ENCODE measurements at places on chromosomes 4 and X. TPM values are rescaled to one million over a fixed set of nuclear protein-coding genes. Genes with fewer than 3 reads are reported as not detected.

Gene F9
- total RNA-seq = not detected

Gene P2RY10
- 0.59 TPM for total RNA-seq

Gene UTP3
- total RNA-seq = 16.4 TPM

Gene TENT5D
- total RNA-seq = not detected

DNA sequence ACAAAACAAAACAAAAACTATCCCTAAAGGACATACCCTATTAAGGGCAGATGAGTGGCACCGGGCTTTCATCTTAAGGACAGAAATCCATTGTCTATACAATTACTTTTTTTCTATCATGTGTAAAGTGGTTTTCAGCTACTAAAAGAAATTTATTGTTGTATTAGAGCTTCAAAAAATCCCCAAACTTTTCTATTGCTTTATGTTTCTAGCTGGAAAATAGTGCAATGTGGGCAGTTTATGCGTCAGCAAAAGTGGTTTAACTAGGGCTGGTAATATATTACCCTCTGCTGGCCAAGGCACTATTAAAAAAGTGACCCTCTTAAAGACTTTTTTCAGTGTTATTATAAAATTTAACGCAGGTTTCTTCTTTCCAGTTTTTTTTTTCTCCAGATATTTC, 15.5 kb upstream of the GPR82 start:
- no peak for DNase-seq

GRCh38 chr4:26141911-26142638, 178.7 kb upstream of the RBPJ start:
- peak; percentile 55 for DNase-seq

- DNase-seq = no peak
These were observed 56.0 kb downstream of the ZFYVE28 start for GRCh38 chr4:2362266-2363055.

DNA sequence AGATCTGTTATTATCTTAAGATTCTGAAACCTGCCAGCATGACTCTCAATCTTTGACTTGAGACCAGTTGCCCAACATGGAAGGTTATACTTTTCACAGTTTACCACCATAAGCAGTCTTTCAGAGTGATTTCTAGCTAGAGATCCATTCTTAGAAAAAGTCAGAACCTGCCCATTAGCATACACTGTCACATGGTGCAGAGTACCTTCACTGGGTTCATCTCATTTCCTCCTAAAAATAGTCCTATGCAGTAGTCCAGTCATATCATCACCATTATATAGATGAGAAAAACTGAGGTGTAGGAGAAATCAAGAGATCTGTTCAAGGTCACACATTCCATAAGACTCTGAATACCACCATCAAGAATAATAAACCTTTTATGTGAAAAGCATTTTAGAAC, 153.6 kb downstream of the AR start:
- no peak for DNase-seq

GRCh38 chrX:14491689-14492088, 37.6 kb upstream of the GLRA2 start:
- DNase-seq = no peak

DNA sequence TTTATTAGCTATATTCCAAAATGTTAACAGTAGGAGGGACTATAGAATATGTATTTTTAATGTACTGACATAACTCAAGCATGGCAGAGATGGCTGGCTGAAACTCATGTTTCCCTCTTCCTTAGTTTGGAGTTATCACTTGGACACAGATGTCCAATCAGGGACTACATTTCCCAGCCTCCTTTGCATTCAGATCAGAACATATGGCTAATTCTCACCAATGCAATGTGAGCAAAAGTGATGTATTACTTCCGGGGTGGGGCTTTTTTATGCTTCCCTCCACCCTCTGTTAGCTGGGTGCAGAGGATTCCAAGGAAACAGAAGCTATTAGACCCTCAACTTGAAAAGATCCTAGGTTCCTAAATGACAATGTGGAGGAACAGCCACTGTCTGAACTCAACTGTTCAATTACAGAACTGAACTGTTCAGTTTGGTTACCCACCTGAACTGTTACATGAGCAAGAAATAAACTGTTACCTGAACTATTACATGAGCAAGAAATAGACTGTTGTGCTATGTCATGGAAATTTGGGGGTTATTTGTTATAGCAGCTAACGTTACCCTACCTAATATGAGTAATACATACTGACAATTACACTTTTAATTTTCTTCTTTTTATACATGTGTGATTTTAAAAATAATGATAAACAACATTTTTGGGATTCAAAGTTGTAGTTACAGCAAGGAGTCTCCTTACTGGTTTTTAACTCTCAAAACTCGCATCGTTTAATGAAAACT, 29.6 kb upstream of the ERVMER34-1 start:
- DNase-seq = peak; percentile 52

- DNase-seq = no peak
These were observed 36.0 kb downstream of the ADGRG2 start for GRCh38 chrX:19086102-19086772.

GRCh38 chr4:16794816-16795445, 103.5 kb downstream of the LDB2 start:
- DNase-seq = no peak

GRCh38 chr4:88109123-88109881, 49.1 kb downstream of the ABCG2 start:
- no peak for DNase-seq

- DNase-seq = no peak
These were observed 13.2 kb upstream of the CTSO start for GRCh38 chr4:155966731-155967395.

- DNase-seq = no peak
These were observed 23.1 kb upstream of the CAMK2D start for GRCh38 chr4:113784497-113785250.

DNA sequence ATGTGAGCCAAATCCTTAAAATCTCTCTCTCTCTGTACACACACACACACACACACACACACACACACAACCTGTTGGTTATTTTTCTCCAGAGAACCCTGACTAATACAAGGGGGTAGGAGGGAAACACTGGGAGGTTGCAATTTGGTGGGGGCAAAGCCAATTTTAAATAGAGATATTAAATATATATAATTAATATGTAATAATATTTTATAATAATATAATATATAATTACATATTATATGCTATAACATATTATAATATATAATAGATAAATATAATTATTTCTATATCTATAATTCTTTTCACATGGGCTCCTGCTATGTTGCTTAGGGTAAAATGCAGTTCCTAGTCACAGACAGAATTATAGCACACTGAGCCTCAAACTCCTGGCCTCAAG, 1354.2 kb downstream of the FSTL5 start:
- no peak for DNase-seq

DNA sequence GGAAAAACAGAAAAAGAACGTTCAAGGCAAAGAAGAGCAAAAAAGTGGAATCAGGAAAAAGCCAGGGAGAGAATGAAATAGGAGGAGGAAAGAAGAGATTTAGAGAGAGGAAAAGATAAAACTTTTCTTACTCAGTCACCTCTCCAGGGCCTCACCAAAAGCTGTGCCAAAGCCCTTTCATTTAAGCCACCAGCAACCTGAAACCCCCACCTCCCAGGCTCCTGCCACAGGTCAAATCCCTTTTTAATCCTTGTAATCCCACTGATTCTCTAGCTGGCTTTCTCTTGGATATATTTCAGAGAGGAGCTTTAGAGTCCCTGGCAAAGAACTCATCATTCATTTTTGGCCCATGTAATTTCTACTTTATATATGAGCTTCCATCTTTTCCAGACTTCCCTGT, 25.7 kb upstream of the XIAP start:
- DNase-seq = no peak

DNA sequence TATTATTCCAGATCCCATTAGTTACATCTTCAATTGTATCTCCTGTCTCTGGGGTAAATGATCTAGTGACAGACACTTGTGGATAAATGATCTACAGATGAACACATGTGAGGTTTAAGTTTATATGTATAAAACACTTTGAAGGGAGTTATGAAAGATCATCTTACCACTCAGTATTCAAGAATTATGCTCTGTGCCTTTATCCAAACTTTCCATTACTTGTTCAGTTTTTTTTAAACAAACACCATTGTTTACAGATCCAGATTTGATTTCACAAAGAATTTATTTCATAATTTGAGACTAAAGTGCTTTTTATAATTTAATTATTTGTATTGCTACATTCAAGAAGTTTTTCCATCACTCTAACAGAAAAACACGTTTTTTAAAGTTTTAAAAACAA, 142.5 kb downstream of the HHIP start:
- DNase-seq = no peak

DNA sequence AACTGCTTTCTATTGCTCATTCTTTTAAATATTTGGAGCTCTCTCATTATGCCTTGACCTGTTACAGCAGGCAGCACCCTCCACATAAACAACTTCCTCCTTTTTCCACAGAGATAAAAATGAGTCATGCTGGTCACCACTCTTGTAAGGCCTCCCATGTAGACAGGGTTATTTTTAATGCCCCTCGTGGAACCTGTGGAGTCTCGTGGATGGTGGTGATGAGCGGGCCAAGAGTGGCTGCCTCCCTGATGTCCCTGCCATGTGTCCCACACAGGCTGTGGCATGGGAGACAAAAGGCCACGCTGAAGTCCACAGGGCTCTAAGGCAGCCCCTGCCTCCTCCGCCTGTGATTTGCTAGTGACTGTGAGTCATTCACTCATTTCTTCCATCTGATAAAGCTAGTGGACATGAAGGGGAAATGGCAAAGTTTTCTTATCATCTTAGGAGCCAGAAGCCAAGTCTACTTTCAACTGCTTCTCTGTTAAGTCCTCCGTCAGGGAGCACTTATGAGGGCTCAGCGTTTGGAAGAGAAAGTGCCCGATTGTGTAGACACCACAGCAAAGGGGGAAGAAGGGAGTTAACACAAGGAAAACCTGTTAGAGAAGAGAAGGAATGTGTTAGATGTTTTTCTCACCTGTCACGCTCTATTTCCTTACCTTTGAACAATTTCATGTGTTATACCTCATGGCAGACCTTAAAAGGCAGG, 121.6 kb upstream of the FAT1 start:
- DNase-seq = no peak

Measured in spinal cord (tissue), 10 donors.